ENCODE measurements at places on chromosomes 6 and 20.

GRCh38 chr6:77318256-77318655, 145.0 kb downstream of the HTR1B start:
- no peak for DNase-seq

- DNase-seq = no peak
These were observed 161.0 kb upstream of the PRND start for GRCh38 chr20:4560667-4561066.

DNA sequence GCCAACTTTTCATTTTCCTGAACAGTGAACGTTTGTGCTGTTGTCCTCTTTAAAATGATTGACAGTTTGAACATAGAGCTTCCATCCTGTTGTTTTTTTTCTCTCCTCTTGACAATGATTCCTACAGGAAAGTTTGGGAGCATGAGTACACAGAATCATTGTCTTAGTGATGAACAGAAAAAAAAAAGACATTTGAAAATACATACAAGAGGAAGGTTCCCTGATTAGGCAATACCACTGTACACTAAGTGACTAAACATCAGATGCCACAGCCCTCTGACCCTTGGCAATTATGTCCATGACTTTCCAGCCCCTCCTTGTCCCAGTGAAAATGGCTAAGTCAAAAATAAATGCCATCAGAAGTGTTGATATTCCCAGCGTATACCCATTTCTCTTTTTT, 71.5 kb downstream of the RTN4IP1 start:
- DNase-seq = no peak

- DNase-seq = no peak
These were observed 11.3 kb upstream of the AFDN start for GRCh38 chr6:167815296-167815980.

GRCh38 chr6:157184202-157185015, 138.9 kb downstream of the TMEM242 start:
- DNase-seq = peak; percentile 3
